Smooth muscle cell of the pulmonary artery (primary cell): ENCODE measurements at places on chromosomes 16 and 17. TPM values are rescaled to one million over a fixed set of nuclear protein-coding genes. Genes with fewer than 3 reads are reported as not detected.

The ADAMTS18 gene
- total RNA-seq, result 1.2 and 23.2 TPM in 2 replicates

The CMTM2 gene
- not detected in 2 replicates for total RNA-seq

The TEKT5 gene
- total RNA-seq, result 0.07 and 0.13 TPM in 2 replicates

The SLC16A6 gene
- 0.13 and 0.17 TPM in 2 replicates for total RNA-seq

The GPR139 gene
- not detected in 2 replicates for total RNA-seq

The TPSAB1 gene
- total RNA-seq, result not detected in 2 replicates

The ZNF750 gene
- not detected in 2 replicates for total RNA-seq

The CDH11 gene
- total RNA-seq, result 572 and 880 TPM in 2 replicates

The CORO6 gene
- 3.8 and 4.9 TPM in 2 replicates for total RNA-seq

The SLC5A11 gene
- total RNA-seq, result not detected in 2 replicates

The TMEM100 gene
- total RNA-seq, result 0.07 and 3.1 TPM in 2 replicates

The PRSS27 gene
- total RNA-seq, result 0.69 and 0.72 TPM in 2 replicates

The RAB37 gene
- total RNA-seq, result 0.33 and 0.36 TPM in 2 replicates

The TUBB3 gene
- 245 and 308 TPM in 2 replicates for total RNA-seq

The SBK1 gene
- under 0.01 and 0.03 TPM in 2 replicates for total RNA-seq

The OTOP3 gene
- not detected in 2 replicates for total RNA-seq

The NPIPA8 gene
- total RNA-seq, result not detected in 2 replicates

The CDRT15 gene
- not detected in 2 replicates for total RNA-seq

The LYZL6 gene
- not detected in 2 replicates for total RNA-seq

The FBXW10 gene
- 0.03 TPM in 1 of 2 replicates, not detected in the other for total RNA-seq

The SLC7A6 gene
- 14.7 and 24.1 TPM in 2 replicates for total RNA-seq

The C1QL1 gene
- 0.33 and 0.46 TPM in 2 replicates for total RNA-seq
